ENCODE measurements at places on chromosomes 3 and 15.

GRCh38 chr3:33152363-33153360 lies 38.8 kb downstream of the CRTAP start:
- DNase-seq, result no peak

DNA sequence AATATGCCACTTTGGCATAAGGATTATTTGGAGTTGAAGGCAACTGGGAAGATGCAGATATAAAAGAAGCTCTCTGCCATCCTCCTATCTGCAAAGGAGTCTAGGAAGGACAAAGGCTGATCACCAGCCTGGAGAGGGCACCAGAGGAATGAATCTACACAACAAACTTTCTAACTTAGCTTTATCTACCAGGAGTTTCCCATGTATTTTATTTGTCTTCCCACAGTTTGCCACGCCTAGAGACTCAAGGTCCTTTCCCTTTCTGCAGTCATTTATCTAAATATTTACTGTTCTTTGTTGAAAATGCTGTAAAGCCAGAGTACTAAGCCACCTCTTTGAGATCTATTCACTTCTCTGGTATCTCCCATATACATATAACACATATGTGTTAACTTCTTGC lies 32.2 kb downstream of the GPR176 start:
- no peak for DNase-seq

GRCh38 chr3:103653996-103654395 lies 1219.2 kb downstream of the ZPLD1 start:
- DNase-seq, result no peak

- no peak for DNase-seq
Observed at GRCh38 chr15:41512940-41513505, 604 bp downstream of the LTK start.

DNA sequence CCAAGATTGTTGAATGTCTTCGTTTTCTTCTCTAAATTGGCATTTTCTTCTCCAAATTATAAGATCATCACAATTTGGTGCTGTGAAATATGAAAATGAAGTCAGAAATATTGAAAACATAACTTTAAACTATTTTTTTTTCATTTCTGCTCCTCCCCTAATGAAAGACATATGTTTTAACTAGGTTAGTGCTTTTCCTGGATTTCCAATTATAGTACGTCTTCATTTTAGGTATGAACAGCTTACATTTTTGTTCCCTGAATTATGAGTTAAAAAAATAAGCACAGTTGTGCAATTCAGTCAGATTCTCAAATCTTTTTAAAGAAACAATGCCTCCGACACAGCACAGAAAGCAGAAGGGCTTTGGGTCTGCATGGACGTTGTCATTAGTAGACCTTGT lies 83.5 kb upstream of the CFAP20DC start:
- DNase-seq, result no peak

GRCh38 chr3:173747427-173747826 lies 349.9 kb downstream of the NLGN1 start:
- DNase-seq, result no peak

- no peak for DNase-seq
Observed at GRCh38 chr3:54917174-54917573, 10.7 kb downstream of the LRTM1 start.

DNA sequence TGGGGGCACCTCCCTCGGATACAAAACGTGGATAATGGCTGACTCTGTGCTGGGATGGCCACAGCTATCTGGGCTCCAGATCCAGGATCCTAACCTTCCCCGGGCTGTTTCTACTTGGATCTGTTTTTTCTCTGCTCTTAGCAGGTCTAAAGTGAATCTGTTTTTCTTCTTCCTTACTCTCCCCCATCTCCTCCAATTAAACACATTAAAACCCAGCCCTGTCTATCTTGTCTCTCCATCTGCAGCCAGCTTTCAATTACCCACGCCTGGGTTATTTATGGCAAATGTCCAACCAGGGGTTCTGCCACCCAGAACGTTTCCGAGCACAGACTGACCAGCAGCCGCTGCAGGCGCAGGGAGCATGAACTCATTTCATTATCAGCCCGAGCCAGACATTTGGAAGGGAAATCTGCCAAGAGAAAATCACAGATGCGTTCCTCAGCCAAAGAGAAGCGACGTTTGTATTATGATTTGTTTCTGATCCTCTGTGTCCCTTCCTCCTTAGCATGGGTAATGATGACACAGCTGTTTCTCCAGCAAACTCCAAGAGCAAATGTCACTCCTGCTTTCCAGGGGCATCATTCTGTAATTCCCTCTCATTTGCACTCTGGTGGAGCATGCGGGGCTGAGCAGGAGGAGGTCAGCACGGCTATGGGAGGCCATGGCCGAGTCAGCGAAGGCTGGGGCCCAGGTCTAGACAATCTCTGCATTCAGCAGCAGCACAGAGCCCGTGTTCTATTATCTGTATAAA lies 42.0 kb downstream of the UMPS start:
- no peak for DNase-seq

GRCh38 chr15:77075528-77075927 lies 4.6 kb upstream of the TSPAN3 start:
- DNase-seq, result no peak

- DNase-seq, result no peak
Observed at GRCh38 chr3:29465836-29466235, 185.0 kb downstream of the RBMS3 start.

GRCh38 chr3:142576792-142577191 lies 1.7 kb downstream of the ATR start:
- no peak for DNase-seq

- no peak for DNase-seq
Observed at GRCh38 chr3:161386991-161387770, 15.9 kb upstream of the SPTSSB start.

DNA sequence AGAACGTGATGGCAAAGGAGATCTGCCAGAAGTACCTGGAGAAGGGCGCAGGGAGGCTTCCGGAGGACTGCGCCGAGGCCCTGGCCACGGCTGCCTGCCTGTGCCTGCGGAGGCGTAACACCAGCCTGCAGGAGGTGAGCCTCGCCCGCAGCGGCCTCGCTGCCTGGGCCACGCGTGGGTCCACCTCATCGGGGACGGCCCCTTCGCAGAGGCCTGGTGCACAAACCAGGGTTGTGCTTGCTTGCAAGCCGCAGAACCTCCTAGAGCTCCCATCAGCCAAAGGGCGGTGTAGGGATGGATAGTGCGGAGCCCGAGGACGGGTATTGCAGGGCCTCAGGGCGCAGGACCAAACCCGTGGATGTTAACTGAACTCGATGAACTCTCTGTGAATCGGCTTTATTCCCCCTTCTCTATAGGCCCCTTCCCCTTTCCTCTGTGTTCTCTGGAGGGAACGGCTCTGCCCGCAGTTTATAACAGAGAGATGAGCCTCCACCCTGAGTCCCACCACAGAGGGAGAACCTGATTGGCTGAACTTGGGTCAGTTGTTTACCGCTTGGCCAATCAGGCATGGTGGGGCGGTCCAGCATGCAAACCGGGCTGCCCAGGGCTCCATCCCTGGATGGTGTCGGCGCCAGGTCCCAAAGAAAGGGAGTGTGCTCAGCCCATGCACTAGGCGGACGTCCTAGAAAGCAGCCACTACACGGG lies 13.6 kb upstream of the TATDN2 start:
- DNase-seq, result no peak

GRCh38 chr3:64708456-64708855 lies 20.7 kb upstream of the ADAMTS9 start:
- DNase-seq, result no peak

DNA sequence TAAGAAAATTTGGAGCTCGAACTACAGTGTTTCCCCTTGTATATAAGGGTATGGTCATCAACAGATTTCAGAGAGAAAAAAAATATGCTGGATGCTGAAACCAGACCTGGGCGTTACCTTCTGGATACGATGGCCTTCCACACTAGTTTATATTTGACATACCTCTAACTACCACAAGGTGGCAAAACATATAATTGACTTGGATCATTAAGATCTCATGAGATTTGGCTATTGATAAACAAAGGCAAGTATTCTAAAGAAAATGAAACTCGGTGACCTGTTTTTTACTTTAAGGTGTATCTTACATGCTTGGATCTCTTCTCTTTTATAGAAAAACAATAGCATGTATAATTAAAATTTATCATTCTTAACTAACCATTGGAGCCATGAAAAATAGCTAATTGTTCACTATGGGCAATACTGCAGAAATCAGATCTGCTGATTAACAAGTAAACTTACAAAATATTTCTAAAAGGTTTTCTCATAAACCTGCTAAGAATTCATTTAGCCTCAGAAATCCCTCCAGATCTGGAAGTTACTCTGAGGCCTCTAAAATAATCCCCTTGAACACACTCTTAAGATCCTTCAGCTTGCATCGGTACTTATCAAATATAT lies 300.6 kb upstream of the KCNH8 start:
- DNase-seq, result no peak

DNA sequence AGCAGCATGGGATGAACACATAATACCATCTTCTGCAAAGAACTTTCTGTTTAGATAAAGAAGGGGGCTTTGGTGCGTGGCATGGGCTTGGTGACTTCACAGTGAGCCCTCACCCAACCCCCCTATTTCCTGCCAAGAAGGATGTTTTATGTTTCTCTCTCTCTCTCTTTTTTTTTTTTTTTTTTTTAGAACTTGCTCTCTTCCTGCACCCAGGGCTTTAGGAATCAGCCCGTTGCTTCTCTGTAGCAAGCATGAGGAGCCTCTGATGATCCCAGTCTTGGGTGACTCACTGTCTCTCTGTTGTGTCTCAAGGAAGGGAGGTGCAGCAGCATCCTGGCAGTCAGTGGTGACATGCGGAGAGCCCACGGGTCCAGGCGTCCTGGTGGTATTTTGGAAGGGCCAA lies 49.1 kb downstream of the CCK start:
- DNase-seq, result no peak

GRCh38 chr15:73141216-73141900 lies 89.1 kb downstream of the NEO1 start:
- no peak for DNase-seq

GRCh38 chr15:68658641-68659358 lies 80.0 kb downstream of the CORO2B start:
- peak; percentile 59 for DNase-seq

- no peak for DNase-seq
Observed at GRCh38 chr15:92870010-92870591, 30.0 kb upstream of the CHD2 start.

DNA sequence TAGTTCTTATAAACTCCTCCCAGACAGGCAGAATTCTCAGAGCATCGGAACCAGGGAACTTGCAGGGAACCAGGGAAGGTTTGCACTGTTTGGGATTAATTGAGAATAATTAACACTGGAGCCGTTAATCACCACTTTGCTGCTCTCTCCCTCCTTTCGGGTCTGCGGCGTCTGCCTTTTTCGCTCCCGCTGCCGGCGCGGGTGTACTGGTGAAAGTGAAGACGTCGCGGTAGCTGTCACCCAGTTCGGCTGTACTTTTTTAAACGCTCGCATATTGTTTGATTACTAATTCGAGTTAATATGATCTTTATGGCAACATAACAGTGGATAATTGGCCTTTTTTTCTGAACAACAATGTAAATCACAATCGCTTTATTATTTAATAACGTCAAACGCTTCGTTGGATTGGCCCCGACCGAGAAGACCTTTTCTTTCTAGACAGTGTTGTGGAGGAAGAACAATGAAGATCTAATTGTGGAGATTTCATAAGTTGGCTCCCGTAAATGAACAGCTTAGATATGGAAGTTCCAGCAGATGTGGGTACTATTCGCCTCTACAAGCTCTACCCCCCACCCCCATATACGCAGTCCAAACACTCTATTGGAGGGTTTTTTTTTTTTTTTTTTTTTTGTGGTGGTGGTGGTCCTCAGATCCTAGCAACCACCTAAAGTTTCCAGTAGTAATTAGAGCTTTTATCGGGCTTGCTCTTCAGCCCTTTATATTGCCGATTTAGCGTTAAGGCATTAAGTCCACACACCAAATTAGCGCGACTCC lies 12.7 kb downstream of the SOX2 start:
- no peak for DNase-seq

- DNase-seq, result no peak
Observed at GRCh38 chr3:45320986-45321385, 67.4 kb upstream of the LARS2 start.

- DNase-seq, result no peak
Observed at GRCh38 chr3:51539291-51539941, 897 bp downstream of the RAD54L2 start.

DNA sequence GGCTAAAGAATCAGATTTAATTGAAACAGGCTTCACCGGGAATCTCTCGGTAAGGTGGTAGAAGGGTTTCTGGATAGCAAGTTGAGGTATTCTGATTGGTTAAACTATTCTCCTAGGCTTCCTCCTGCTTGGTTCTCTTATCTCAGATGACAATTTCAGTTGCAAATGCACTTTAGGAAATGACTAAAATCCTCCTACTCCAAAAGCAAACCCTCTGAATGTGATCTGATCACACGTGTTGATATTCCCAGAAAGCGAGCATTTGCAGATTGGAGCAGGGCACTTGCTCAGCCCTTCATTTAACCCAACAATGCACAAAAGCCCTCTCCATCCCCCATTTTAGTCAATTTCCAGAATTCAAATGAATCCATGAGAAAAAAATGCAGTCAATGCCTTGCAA lies 55.6 kb upstream of the ICE2 start:
- DNase-seq, result no peak

DNA sequence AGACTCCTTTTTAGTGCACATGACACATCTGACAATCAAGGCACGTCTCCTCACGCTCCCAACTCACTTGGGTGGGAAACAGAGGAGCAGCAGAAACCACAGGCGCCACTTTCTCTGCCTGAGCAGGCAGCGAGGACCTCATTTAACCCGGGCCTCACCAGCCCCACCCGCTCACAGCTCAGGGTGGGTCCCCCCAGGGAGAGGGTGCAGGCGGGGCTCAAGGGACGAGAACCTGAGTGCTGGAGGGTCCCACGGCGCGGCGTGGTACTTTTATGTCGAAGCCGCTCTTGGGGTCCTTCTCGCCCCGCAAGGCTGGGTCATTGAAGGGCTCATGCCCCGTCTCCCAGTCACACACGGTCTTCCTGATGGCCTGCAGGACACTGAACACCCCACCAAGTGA lies 62.6 kb downstream of the CYFIP1 start:
- no peak for DNase-seq

DNA sequence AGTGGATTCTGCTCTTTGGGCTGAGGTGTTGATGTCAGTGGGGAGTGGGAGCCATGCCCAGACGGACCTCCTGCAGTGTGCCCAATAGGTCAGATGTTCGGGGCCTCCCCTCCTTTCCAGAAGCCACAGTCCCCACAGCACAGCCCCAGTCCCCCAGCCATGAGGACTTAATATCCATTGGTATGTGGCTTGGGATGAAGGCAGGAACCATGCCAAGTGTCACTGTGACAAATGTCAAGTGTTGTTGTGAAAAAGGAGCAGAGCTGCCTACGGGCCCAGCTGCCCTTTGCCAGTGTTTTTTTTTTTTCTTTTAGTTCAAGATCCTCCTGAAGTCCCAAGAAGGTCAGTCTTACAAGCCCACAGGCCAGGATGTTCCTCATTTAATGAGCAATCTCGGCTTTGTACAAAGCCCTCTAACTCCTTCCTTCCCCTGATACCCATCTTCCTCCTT lies 12.2 kb downstream of the SEMA3G start:
- DNase-seq, result peak; percentile 88

DNA sequence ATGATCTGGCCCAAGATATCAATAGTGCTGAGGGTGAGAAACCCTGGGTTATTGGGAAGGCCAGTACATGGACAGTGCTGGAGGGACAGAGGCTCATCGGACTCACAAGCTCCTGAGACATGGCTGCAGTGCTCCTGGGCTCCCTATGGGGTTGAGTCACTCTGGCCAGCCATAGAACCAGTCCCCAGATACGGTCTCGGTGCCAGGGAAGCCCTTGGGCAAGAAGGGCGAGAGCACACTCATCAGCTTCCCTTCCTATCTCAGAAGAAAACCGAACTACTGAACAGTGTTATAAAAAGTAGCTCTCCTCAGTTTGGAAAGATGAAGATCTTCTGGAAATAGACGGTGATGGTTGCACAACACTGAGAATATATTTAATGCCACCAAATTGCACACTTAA lies 34.4 kb downstream of the POC1A start:
- DNase-seq, result no peak

GRCh38 chr15:84863565-84864443 lies 20.7 kb upstream of the SLC28A1 start:
- DNase-seq, result no peak

All from mesenteric fat pad (tissue), 1 donor.